CD4-positive, alpha-beta T cell treated with Interleukin-15 for 1 hour (primary cell): ENCODE measurements at places on chromosomes 16 and 17.
A peak's percentile ranks its signal among the peaks of the same experiment; 100 is the strongest.

DNA sequence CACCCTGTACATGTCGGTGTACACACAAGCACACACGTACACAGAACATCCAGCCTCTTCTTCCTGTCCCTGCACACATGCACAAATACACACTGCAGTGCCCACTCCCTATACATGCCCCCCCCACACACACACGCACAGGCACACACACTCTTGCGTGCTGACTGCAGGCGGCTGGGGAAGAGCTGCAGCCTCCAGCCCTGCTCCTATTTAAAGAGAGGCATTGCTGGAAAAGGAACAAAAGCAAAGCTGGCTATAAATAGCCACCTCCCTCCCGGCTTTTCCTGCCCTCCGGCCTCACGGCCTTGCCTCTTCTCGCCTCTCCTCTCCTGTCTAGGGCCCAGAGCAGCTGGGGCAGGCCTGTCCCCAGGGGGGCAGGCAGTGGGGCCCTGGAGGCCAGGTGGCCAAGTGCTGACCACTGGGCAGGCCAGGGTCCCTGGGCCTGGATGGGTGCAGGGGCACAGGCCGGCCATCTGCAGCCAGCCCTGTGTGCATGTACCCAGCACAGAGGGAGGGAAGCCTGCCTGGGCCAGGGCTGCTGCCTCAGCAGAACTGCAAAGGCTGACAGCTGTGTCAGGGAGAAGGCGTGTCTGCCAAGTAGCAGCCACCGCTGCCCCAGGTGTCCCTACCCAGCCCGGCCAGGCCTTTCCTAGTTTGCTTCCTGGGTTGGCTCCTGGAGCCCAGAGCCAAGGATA is 25.4 kb downstream of the RTN4RL1 start:
- DNase-seq = no peak

DNA sequence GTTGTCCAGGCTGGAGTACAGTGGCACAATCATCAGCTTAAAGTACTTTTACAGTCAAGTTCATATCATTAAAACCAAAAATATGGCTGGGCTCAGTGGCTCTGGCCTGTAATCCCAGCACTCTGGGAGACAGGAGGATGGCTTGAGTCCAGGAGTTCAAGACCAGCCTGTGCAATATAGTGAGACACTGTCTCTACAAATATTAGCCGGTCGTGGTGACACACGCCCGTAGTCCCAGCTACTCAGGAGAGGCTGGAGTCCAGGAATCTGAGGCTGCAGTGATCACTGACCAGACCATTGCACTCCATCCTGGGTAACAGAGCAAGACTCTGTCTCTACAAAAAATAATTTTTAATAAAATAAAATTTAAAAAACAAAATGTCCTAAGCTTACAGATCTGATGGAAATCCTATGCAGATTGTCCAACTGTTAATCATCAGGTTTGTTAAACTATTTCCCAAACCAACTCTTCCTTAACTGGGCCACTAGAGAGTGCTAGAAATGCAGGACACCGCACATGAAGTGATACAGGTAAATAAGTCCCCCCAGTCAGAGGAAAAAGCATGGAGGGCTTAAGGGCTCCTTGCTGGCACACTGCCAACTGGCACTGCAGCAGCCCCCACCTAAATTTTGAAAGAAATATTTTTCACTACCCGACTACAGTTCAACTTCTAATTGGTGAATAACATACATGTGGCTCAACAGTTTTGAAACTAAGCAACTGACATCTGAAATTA is 2.8 kb downstream of the USP22 start:
- DNase-seq = peak; percentile 33

DNA sequence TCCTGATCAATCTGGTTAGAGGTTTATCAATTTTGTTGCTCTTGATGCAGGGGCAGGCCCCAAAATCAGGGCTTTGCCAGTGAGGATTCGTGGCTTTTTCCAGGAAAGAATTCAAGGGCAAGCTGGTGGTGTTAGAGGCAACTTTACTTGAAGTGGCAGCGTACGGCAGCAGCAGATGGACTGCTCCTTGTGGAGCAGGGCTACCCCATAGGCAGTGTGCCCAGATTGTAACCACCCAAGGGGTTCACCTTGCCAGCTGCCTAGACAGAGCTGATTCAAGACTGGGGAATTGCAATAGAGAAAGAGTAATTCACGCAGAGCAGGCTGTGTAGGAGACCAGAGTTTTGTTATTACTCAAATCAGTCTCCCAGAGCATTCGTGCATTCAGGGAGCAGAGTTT is 16.7 kb downstream of the DRC7 start:
- no peak for DNase-seq

DNA sequence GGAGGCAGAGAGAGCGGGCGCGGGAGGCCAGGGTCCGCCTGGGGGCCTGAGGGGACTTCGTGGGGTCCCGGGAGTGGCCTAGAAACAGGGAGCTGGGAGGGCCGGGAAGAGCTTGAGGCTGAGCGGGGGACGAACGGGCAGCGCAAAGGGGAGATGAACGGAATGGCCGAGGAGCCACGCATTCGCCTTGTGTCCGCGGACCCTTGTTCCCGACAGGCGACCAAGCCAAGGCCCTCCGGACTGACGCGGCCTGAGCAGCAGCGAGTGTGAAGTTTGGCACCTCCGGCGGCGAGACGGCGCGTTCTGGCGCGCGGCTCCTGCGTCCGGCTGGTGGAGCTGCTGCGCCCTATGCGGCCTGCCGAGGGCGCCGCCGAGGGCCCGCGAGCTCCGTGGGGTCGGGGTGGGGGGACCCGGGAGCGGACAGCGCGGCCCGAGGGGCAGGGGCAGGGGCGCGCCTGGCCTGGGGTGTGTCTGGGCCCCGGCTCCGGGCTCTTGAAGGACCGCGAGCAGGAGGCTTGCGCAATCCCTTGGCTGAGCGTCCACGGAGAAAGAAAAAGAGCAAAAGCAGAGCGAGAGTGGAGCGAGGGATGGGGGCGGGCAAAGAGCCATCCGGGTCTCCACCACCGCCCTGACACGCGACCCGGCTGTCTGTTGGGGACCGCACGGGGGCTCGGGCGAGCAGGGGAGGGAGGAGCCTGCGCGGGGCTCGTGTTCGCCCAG is 1.2 kb upstream of the CBX4 start:
- DNase-seq = no peak

- DNase-seq = peak; percentile 95
Measured at GRCh38 chr17:43170140-43170765, 761 bp upstream of the NBR1 start.

GRCh38 chr17:9240659-9241370 is 219.5 kb downstream of the NTN1 start:
- DNase-seq = no peak

DNA sequence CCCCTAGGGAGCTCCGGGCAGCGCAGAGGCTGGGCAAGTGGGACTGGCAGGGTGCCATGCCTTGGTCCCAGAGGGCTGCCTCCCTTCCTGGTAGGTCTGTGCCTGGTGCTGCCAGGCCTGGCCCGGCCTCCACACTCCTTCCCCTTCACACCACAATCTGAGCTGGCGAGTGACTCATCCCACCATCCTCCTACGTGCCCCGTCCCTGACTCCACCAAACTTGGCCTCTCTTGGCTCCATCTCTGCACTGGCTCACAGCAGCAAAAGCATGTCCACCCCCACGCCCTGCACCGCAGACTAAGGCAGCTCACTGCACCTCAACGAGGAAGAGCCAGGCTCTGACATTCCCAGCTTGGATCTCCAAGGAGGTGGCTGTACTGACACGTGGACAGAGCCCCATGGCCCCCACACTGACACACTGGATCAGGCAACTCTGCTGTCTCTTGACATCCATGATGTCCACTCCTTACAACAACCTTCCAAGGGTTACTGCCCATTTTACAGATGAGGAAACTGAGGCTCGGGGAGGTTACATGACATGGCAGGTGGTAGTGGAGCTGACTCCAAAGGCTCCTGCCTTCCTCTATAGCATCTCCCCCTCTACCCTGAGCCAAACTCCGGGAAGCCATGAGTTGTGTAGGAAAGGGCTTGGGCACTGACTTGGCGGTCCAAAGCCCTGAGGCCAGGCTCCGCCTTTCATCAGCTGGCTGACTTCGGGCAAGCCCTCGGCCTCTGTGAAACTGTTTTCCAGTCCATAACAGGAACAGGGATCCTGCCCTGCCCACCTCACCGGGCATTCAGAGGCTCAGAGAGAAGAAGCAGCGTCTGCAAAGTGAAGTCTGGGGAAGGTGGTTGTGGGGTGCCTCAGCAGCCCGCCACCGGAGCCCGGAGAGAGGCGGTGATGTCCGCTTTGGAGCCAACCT is 20.1 kb upstream of the KRT19 start:
- DNase-seq = peak; percentile 38

- DNase-seq = no peak
Measured at GRCh38 chr16:65786916-65787315, 579.6 kb upstream of the CDH5 start.

GRCh38 chr16:35510701-35511100 is 2051.3 kb downstream of the TP53TG3F start:
- no peak for DNase-seq

GRCh38 chr17:82600731-82601446 is 47.4 kb downstream of the WDR45B start:
- no peak for DNase-seq

GRCh38 chr16:337975-338575 is 14.4 kb downstream of the AXIN1 start:
- no peak for DNase-seq

GRCh38 chr16:68524069-68524820 is 14.8 kb upstream of the ZFP90 start:
- no peak for DNase-seq

- DNase-seq = no peak
Measured at GRCh38 chr16:89619840-89620239, 6.4 kb downstream of the DPEP1 start.

GRCh38 chr16:81578636-81579413 is 134.2 kb downstream of the CMIP start:
- DNase-seq = no peak

DNA sequence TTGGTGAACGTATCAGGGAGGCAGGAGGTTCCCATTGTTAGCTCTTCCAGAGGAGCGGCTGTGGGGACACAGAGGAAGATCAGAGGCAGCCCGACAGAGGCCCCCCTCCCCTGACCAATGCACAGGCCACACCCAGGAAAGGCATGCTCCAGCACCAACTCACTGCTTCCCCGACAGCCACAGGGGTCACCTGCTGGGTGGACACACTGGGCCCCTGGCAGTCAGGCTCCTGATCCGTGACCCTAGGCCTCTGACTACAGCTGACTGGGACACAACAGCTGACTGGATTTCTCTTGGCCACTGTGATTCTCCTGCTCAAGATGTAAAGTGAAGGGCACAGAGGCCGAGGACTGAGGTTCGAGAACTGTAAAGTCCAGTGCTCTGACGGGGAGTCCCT is 63.5 kb downstream of the IL21R start:
- no peak for DNase-seq

DNA sequence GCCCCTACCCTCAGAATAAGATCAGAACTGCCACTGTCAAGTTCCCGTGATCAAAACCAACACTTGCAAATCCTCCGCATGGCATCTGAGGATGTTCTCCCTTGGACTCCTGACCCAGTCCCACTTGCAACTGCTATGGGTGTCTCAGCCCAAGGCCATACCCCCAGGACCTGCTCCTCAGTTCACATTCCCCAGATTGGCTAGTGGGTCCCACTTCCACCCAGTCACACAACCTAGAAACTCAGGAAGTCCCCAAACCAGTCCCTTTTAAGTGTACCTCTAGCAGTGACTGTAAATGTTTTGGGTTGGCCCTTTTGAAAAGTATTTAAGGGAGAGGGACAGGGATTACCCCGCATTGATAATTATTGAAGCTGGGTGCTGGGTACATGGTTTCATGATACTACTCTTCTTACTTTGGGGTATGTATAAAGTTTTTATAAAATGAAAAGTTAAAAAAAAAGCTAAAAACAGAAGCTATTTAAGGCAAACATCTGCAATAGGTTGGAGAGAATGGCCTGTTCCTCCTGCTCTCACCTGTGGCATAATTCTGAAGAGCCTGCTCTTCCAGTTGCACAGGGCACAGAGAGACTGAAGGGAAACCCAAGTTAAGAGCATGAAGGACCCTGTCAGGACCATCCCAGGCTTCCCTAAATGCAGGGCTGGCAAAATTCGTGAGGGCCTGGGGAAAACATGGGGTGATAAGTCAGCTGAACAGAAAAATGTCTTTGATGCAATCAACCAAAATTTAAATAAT is 42.5 kb downstream of the ERN1 start:
- no peak for DNase-seq

GRCh38 chr16:11877374-11877773 is 26.0 kb upstream of the RSL1D1 start:
- no peak for DNase-seq

DNA sequence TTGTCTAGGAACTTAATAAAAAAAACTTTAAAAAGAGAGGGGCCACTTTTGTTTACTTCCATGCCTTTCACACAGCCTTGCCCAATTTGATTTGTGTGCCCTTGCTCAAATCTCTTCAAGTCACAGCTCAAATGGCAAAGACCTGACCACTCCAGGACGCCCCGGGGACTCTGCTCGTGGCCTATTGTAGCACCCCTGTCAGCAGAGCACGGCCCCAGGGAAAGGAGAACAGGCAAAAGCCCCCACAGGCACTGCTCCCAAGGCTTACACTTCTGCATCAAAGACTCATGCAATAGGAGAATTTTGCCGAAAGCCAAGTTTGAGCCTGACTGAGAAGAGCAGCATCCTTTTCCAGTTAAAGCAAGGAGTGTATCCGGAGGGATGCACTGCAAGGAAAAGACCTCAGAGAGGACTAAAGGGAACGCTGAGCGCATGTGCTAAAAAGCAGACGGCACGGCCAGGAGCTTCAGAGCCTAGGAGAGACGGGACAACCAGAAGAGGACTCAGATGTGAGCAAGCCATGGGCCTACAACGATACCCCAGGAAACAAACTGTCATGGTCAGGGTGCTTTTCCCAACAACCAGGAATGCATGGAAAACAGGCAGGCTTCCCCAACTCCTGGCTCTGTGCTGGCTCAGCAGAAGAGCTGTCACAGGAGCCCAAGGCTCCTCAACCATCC is 8.2 kb downstream of the CREBBP start:
- DNase-seq = no peak

DNA sequence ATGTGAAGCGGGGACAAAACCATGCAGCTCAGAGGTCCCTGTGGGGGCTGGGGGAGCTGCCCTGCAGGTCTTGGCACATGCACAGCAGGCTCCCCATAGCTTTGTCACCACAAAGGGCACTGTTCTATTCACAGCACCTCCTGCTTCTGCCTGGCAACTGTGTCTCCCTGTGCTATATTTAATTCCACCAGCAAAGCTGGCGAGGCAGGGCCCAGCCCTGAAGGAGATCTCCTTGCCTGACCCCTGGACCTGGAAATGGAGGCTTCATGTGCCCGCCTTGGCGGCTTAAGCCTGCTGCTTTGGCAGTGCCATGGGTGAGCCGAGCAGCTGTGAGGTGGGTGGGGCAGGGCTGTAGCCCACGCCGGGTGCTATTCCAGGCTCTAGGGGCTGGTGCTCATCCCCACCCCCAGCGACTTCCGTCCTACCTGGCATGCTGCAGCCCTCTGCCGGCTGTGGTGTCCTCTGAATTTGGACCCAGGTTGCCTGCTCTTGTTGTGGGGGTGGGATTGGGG is 6.8 kb downstream of the LDHD start:
- no peak for DNase-seq

DNA sequence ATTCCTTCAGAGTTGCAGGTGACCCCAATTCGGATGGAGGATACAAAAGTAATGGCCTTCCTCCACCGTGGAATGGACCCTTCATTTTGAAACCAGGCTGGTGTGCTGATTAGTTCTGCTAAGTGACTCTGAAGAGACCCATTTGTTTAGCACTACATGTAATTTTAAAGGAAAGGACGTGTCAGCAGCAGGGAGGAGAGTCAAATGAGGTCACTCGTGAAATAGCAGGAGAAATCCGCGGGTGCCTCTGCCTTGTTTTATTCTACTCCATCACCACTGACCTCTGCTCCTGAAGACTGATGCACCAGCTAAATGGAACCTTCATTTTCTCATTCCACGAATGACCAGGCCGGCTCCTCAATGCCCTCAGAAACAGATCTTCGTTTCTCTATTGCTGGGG is 589.2 kb downstream of the CDH11 start:
- no peak for DNase-seq
